ENCODE measurements at places on chromosomes 3 and 15. TPM values are rescaled to one million over a fixed set of nuclear protein-coding genes. Genes with fewer than 3 reads are reported as not detected.

DNA sequence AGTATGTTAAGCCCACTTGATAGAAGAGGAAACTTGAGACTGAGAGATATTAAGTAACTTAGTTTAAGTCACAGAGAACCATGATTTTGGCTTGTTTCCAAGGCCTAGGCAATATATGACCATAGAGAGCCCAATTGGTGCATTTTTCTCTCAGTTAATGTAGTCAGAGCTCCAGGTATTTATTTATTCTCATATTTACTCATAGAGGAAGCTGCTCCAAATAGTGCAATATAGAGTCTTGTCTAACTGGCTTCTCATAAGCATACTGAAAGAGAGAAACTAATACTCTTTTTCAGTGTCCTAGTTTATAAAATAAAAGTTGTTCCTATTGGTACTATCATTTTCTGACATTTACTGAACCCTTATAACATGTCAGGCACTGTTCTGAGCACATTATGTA lies 15.2 kb downstream of the TRNT1 start:
- no peaks in the 10 kb centered on the region for H3K27me3 ChIP-seq
- H3K4me3 ChIP-seq, result no peak overlapping the region
- H3K27ac ChIP-seq, result no peak overlapping the region
- H3K4me1 ChIP-seq, result no peaks in the 10 kb centered on the region
- no peaks in the 10 kb centered on the region for H3K36me3 ChIP-seq

DNA sequence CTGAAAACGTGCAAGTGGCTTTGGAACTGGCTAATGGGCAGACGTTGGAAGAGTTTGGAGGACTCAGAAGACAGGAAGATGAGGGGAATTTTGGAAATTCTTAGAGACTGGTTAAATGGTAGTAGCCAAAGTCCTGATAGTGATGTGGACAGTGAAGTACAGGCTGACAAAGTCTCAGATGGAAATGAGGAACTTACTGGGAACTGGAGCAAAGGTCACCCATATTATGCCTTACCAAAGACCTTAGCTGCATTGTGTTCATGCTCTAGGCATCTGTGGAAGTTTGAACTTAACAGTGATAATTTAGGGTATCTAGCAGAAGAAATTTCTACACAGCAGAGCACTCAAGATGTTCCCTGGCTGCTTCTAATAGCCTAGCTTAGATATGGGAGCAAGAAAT lies 28.6 kb upstream of the SERPINI2 start:
- H3K36me3 ChIP-seq, result no peaks in the 10 kb centered on the region
- no peak overlapping the region for H3K27ac ChIP-seq
- no peak for DNase-seq
- H3K4me3 ChIP-seq, result no peak overlapping the region

Gene ZNF445
- 32.0 TPM for total RNA-seq

GRCh38 chr3:152277198-152277597 lies 8.5 kb downstream of the MBNL1 start:
- peaks cover 5% of the 10 kb centered on the region for H3K4me1 ChIP-seq
- H3K36me3 ChIP-seq, result no peaks in the 10 kb centered on the region
- DNase-seq, result no peak

Gene EHHADH
- total RNA-seq, result 1.9 TPM

GRCh38 chr3:39090922-39091321 lies 16.5 kb downstream of the GORASP1 start:
- H3K27me3 ChIP-seq, result no peaks in the 10 kb centered on the region
- no peak for DNase-seq
- no peak overlapping the region for H3K27ac ChIP-seq
- no peak overlapping the region for H3K4me3 ChIP-seq
- H3K4me1 ChIP-seq, result no peaks in the 10 kb centered on the region

Gene LDHAL6B
- total RNA-seq, result not detected

Gene CA12
- total RNA-seq, result 0.12 TPM

DNA sequence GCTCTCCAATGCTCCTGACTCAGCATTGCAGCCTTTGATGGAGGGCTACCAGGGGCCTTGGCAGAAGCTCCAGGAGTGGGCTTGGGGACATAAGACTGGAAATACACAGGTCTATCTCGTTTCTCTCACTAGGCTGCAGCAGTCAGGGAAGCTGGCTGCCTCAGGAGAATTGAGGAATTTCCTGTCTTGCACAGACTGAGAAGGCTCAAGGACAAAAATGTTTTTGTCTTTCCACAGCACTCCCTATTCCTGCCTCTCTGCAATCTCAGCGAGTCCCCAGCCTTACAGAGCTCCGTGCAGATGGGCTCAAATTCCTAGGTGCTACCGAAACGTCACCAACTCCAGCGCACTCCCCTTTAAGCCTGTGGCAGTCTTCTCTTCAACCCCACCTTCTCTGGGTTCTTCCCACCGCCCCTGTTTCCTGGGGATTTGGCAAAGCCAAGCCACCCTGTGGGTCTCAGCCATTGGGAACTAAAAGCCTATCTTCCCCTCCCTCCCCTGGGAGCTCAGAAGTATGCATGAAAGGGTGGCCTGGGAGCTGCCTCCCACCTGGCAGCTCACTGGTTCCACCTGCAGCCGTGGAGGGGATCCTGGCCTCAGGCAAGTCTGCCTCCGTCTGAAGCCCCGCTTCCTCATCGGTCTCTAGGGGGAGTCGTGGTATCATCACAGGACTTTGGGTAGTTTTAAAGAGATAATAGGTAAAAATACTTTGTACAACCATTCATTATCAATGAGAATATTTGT lies 322.6 kb upstream of the FRG2C start:
- no peak for DNase-seq
- H3K27me3 ChIP-seq, result no peaks in the 10 kb centered on the region
- H3K4me1 ChIP-seq, result no peaks in the 10 kb centered on the region
- H3K36me3 ChIP-seq, result no peaks in the 10 kb centered on the region

GRCh38 chr3:8840556-8840955 lies 71.1 kb upstream of the OXTR start:
- no peaks in the 10 kb centered on the region for H3K36me3 ChIP-seq
- H3K27ac ChIP-seq, result no peak overlapping the region
- H3K4me3 ChIP-seq, result no peak overlapping the region
- H3K4me1 ChIP-seq, result no peaks in the 10 kb centered on the region
- no peak for DNase-seq
- no peaks in the 10 kb centered on the region for H3K27me3 ChIP-seq

- no peak overlapping the region for H3K27ac ChIP-seq
- no peaks in the 10 kb centered on the region for H3K36me3 ChIP-seq
- H3K27me3 ChIP-seq, result no peaks in the 10 kb centered on the region
- peaks cover 7% of the 10 kb centered on the region for H3K4me1 ChIP-seq
- DNase-seq, result no peak
- no peak overlapping the region for H3K4me3 ChIP-seq
These were observed 3.7 kb downstream of the ANO10 start for GRCh38 chr3:43618142-43618541.

- H3K27ac ChIP-seq, result no peak overlapping the region
- no peaks in the 10 kb centered on the region for H3K4me1 ChIP-seq
- H3K27me3 ChIP-seq, result no peaks in the 10 kb centered on the region
- no peak for DNase-seq
- H3K4me3 ChIP-seq, result no peak overlapping the region
- H3K36me3 ChIP-seq, result peaks cover 13% of the 10 kb centered on the region
These were observed 147.2 kb downstream of the STAG1 start for GRCh38 chr3:136604961-136605360.

Gene KBTBD13
- not detected for total RNA-seq

Gene CLDN11
- total RNA-seq, result not detected

- H3K27ac ChIP-seq, result no peak overlapping the region
- peaks cover 4% of the 10 kb centered on the region for H3K27me3 ChIP-seq
- peaks cover 3% of the 10 kb centered on the region for H3K4me1 ChIP-seq
- DNase-seq, result no peak
- no peaks in the 10 kb centered on the region for H3K36me3 ChIP-seq
These were observed 275.4 kb downstream of the NFKBIZ start for GRCh38 chr3:102124704-102125103.

Gene PLA2G4E
- not detected for total RNA-seq

All from T-cell (primary cell).